Stimulated activated CD4-positive, alpha-beta T cell treated with anti-CD3 and anti-CD28 coated beads, Interleukin-4, amount 100 ng/mL, for 1 hour (primary cell): ENCODE measurements at places on chromosomes 12 and 14.

- DNase-seq: no peak
Observed at GRCh38 chr12:51508285-51508684, 82.7 kb upstream of the SCN8A start.

DNA sequence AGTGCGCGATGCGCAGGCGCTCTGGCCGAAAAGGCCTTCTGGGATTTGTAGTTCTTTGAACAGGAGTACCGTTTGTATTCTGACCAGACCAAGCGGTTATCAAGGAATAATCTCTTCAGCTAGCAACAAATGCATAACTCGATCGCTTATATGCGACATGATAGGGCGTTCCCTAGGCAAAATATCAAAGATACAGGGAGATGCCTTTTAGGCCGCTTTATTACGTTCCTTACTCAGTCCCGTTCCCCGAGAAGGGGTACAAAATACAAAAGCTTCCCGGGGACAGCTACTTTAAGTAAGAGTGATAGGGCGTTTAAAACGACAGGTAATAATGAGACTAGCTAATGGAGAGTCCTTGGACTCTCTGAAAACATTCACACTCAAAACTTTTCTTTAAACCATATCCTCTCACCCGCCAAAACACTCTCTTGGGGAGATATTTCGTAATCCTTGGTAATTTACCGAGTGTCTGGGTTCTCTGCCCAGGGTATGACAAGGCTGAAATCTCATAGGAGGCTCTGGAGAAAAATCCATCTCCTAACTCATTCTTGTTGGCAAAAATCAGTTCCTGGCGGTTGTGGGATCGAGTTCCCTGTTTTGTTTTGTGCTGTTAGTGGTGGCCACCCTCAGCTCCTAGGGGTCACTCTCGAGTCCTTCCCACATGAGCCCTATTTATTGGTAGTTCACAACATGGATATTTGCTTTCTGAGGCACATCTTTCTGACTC, 412 bp upstream of the SNW1 start:
- no peak for DNase-seq

GRCh38 chr12:130083002-130083401, 79.3 kb upstream of the FZD10 start:
- DNase-seq: no peak

GRCh38 chr12:107399046-107399445, 286.6 kb upstream of the PWP1 start:
- no peak for DNase-seq

GRCh38 chr14:100880271-100881101, 23.0 kb downstream of the RTL1 start:
- no peak for DNase-seq

- no peak for DNase-seq
Observed at GRCh38 chr14:98244966-98245569, 1026.9 kb downstream of the BCL11B start.

- no peak for DNase-seq
Observed at GRCh38 chr12:43893670-43894069, 57.8 kb downstream of the TMEM117 start.
